ENCODE measurements at places on chromosomes 16 and 17.

DNA sequence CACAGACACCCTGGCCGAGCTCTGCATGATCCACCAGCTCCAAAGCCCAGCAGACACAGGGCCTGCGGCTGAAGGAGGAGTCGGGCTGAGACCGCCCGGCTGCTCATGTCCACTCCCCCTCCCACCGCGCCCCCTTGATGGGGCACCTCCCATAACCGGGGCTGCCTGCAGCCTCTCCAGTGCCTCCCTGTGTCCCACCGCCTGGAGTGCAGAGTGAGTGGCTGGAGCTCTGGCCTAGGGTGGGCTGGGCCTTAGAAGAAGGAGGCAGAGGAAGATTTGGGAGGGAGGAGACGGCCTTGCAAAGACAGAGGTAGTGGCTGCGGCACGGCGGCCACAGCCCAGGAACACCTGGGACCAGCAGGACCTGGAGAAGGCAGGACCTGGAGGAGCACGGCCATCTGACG is 4.0 kb downstream of the CBFA2T3 start:
- DNase-seq, result no peak

- no peak for DNase-seq
Observed at GRCh38 chr17:34354637-34355036, 1.6 kb upstream of the CCL13 start.

DNA sequence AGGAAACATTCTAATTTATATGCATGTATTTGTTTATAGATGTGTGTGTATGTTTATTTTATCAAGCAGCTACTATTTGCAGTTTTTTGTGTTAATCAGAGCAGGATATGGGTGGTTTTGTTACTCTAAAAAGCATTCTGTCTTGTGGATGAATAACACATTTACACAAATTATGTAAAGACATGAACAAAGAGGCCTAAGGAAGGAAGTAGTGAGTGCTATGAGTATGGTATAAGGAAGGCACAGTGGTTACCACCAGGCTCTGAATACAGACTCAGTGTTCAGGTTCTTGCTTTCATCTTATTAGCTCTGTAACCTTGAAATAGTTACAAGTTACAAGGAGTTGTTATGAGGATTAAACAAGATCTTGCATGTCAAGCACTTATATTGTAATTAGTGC is 33.9 kb downstream of the STXBP4 start:
- no peak for DNase-seq

DNA sequence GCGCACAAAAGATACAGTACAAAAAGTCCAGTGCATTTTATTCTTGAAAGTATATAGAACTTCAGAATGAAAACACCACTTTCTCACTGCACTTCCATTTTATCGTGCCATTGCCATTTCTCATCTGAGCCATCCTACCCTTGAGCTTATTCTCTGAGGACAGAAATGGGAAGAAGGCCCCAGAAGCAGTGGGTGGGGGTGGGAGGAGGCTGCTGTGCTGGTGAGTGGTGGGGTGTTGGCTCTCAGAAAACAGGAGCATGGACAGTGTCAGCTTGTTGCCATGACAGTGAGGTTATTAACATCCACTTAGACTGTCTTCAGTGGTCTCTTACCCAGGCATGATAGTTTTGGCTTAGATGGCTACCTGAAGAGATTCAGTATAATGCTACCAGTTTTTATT is 4.5 kb downstream of the ATMIN start:
- no peak for DNase-seq

- no peak for DNase-seq
Observed at GRCh38 chr16:4709481-4709880, 16.1 kb downstream of the NUDT16L1 start.

GRCh38 chr17:65171752-65172151 is 34.6 kb downstream of the RGS9 start:
- no peak for DNase-seq

Data from suprapubic skin (tissue), 4 donors.